Activated effector memory CD4-positive, alpha-beta T cell treated with anti-CD3 and anti-CD28 coated beads, Interleukin-2, amount 50 U/mL, for 16 hours (primary cell): ENCODE measurements at places on chromosomes 1 and 21.

- DNase-seq, result no peak
Measured at GRCh38 chr1:182126272-182126800, 64.8 kb upstream of the ZNF648 start.

GRCh38 chr1:159594625-159595405 is 7.2 kb downstream of the APCS start:
- DNase-seq, result no peak

- no peak for DNase-seq
Measured at GRCh38 chr21:14488672-14489204, 57.4 kb downstream of the SAMSN1 start.

- DNase-seq, result no peak
Measured at GRCh38 chr1:55781944-55782482, 566.8 kb upstream of the USP24 start.

DNA sequence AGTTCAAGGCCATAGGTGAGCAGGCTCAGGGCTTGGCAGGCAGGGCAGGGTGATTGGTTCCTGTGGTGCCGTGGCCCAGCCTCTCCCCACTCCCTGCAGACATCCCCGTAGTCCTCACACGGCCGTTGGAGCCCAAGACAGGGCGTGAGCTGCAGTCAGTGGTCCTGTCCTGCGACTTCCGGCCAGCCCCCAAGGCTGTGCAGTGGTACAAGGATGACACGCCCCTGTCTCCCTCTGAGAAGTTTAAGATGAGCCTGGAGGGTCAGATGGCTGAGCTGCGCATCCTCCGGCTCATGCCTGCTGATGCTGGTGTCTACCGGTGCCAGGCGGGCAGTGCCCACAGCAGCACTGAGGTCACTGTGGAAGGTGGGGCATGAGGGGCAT is 71.9 kb downstream of the OBSCN start:
- no peak for DNase-seq
